ENCODE measurements at places on chromosomes 16 and 17. TPM values are rescaled to one million over a fixed set of nuclear protein-coding genes. Genes with fewer than 3 reads are reported as not detected.

DNA sequence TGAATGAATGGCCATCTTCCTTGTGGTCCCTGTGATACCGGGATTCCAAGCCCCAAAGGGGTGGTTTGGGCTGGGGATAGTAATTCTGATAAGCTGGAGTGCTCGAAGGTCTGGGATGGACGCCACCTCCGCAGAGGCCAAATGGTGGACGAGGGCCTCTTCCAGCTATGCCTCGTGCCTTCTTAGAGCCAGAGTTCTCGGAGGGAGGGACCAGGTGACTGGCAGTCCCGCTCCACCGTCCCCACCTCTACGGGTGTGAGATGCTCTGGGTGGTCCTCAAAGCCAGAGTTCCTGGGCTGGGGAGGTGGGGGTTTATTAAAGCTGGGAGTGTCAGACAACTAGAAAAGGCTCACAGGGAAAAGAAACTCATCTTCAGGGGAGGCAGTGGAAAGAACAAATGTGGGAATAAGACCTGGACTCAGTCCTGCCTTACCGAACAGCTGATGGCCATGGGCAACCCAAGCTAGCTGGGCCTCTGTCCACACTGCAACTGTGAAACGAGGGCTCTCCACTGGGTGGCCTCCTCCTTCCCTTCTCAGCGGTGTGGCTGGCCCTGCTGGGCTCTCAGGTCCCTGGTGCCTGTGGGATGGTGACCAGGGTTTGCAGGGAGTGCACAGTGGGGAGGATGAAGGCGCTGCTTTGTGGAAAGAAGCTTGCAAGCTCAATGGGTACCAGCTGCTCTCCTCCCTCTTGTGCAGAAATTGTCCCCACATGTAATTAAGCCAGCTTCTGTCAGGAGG lies 75.2 kb downstream of the N4BP1 start:
- DNase-seq, result no peak
- no peaks in the 10 kb centered on the region for H3K27me3 ChIP-seq
- no peak overlapping the region for H3K4me3 ChIP-seq
- no peaks in the 10 kb centered on the region for H3K36me3 ChIP-seq
- peak overlapping the region; percentile 94 for H3K27ac ChIP-seq
- H3K4me1 ChIP-seq, result peaks cover 26% of the 10 kb centered on the region

- H3K4me1 ChIP-seq, result no peaks in the 10 kb centered on the region
- no peak overlapping the region for H3K4me3 ChIP-seq
- no peaks in the 10 kb centered on the region for H3K36me3 ChIP-seq
- H3K27me3 ChIP-seq, result no peaks in the 10 kb centered on the region
- no peak for DNase-seq
Measured at GRCh38 chr17:72457712-72458111, 336.9 kb downstream of the SOX9 start.

DNA sequence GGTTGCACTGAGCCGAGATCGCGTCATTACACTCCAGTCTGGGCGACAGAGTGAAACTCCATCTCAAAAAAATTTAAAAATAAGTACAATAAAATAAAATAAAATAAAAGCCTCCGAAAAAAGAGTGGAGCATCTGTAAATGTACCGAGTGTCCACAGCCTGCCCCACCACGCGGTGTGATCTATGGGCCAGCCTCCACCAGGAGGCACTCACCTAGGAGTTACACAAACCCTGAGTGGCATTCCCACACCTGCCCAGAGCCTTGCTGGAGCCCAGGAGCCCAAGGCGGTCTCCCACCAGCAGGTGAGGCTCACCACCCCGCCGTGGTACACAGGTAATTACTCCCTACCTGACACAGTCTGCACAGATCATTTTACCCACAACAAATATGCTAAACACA lies 183.2 kb downstream of the ZNF423 start:
- no peaks in the 10 kb centered on the region for H3K27me3 ChIP-seq
- H3K4me3 ChIP-seq, result no peak overlapping the region
- DNase-seq, result no peak
- H3K36me3 ChIP-seq, result no peaks in the 10 kb centered on the region
- H3K27ac ChIP-seq, result no peak overlapping the region

DNA sequence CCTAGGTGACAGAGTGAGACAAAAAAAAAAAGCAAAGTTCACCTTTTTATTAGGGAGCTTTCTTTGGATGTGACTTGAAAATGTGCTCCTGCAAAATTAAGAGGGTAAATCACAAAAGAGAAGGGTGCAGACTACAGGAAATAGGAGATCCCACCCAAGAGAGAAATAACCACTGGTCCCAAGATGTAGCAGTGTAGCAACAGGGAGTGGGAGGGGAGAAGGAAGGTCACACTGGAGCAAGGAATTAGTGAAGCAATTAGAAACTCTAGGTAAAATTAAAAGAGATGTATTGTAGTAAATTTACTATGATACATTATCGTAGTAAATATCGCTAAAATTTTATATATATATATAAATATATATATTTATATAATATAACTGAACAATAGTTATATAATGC lies 12.3 kb upstream of the SPN start:
- no peaks in the 10 kb centered on the region for H3K36me3 ChIP-seq
- no peak overlapping the region for H3K4me3 ChIP-seq
- no peak for DNase-seq
- no peaks in the 10 kb centered on the region for H3K27me3 ChIP-seq
- no peaks in the 10 kb centered on the region for H3K4me1 ChIP-seq

DNA sequence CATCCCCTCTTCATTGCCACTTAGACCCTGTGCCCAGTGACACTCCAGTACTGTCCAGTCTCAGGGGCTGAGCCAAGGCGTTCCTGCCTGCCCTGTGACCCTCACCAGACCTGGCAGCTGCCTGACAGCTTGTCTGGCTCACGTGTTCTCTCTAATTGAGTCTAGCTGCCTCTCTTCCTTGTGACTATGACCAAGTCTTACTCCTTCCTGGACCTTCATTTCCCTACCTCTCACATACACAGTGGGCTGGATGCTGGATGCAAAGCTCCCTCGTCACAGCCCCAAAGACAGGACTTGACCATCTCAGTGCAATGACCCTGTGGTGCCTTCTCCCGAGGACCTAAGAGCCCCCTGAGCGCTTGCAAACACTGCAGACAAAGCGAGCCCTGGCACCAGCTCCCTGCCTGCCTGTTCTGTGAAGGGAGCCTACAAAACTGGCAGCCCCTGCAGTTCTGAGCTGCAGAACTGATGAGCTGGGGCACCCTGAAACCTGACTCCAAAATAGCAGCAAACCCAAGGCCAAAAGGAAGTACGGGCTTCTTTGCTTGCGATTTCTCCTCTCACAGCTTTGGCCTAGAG lies 1.7 kb downstream of the DEXI start:
- peaks cover 19% of the 10 kb centered on the region for H3K4me1 ChIP-seq
- H3K4me3 ChIP-seq, result peak overlapping the region; percentile 73
- no peaks in the 10 kb centered on the region for H3K36me3 ChIP-seq
- no peak for DNase-seq
- H3K27me3 ChIP-seq, result no peaks in the 10 kb centered on the region
- peak overlapping the region; percentile 84 for H3K27ac ChIP-seq

The TBC1D28 gene
- not detected for total RNA-seq

DNA sequence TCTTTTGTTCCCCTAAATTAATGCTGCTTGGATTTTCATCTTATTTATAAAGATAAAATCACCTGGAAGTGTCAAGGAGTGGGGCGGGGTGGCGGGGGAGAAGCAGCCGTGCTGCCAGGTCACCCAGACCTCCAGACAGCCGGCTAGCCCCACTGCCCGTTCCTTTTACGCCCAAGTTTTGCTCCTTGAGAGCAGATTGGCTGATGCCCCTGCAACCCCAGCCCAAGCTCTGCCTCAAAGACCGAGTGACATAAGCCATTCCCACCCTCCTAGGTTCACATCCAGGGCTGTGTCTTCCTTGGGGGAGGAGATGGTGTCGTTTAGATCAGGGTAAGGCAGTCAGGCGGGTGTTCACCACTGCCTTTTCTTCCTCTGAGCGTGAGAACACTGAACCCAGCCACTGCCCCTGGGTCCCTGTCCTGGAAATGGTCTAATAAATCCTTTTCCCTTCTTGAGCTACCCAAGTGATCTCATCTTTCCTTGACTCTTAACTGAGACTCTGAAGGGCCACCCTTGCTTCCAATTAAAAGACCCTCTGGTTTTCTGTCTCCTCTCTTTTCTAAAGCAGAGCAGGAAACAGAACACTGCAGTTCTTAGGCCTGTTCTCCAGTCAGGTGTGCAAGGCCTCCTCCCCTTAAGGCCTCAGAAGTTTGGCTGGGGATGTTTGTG lies 5.7 kb downstream of the PDF start:
- no peaks in the 10 kb centered on the region for H3K27me3 ChIP-seq
- no peak overlapping the region for H3K4me3 ChIP-seq
- H3K4me1 ChIP-seq, result peaks cover 12% of the 10 kb centered on the region
- H3K27ac ChIP-seq, result no peak overlapping the region
- DNase-seq, result no peak

GRCh38 chr16:12390074-12390605 lies 413.5 kb downstream of the CPPED1 start:
- no peak for DNase-seq

- no peak for DNase-seq
- peak overlapping the region; percentile 89 for H3K27ac ChIP-seq
- H3K36me3 ChIP-seq, result no peaks in the 10 kb centered on the region
- H3K4me1 ChIP-seq, result no peaks in the 10 kb centered on the region
- H3K4me3 ChIP-seq, result no peak overlapping the region
Measured at GRCh38 chr17:41523787-41524186, 4.3 kb downstream of the KRT19 start.

The ZP2 gene
- total RNA-seq, result not detected

DNA sequence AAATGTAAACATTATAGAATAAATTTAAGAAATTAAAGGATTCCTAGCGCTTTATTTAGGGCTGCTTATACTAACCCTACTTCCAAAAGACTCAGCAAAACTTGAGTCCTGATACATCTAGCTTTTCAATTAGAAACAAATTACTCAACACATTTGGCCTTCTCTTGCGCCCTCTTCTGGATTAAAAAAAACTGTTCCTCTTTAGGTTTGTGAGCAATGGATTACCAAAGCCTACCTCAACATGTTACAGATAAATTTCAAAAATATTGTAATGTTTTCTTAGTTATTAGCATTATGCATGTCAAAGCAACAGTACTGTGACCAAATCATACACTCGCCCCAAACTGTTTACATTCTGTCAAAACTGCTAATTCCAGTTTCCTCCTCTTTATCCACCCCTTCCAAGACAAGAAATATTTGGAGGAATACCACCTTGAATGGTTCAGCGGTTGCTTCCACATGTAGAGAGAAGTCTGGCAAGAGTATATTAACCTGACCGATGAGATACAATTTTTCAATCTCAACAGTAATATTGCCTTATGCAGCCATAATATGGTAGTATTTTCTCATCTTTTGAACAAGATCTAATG lies 2.7 kb downstream of the NUFIP2 start:
- H3K27me3 ChIP-seq, result no peaks in the 10 kb centered on the region
- peaks cover 4% of the 10 kb centered on the region for H3K4me1 ChIP-seq
- peak overlapping the region; percentile 99 for H3K27ac ChIP-seq

GRCh38 chr17:47956791-47957590 lies 692 bp downstream of the PRR15L start:
- no peak for DNase-seq
- H3K4me3 ChIP-seq, result peak overlapping the region; percentile 64
- H3K4me1 ChIP-seq, result no peaks in the 10 kb centered on the region
- no peaks in the 10 kb centered on the region for H3K27me3 ChIP-seq
- no peaks in the 10 kb centered on the region for H3K36me3 ChIP-seq

The BEAN1 gene
- total RNA-seq, result 3.5 TPM

DNA sequence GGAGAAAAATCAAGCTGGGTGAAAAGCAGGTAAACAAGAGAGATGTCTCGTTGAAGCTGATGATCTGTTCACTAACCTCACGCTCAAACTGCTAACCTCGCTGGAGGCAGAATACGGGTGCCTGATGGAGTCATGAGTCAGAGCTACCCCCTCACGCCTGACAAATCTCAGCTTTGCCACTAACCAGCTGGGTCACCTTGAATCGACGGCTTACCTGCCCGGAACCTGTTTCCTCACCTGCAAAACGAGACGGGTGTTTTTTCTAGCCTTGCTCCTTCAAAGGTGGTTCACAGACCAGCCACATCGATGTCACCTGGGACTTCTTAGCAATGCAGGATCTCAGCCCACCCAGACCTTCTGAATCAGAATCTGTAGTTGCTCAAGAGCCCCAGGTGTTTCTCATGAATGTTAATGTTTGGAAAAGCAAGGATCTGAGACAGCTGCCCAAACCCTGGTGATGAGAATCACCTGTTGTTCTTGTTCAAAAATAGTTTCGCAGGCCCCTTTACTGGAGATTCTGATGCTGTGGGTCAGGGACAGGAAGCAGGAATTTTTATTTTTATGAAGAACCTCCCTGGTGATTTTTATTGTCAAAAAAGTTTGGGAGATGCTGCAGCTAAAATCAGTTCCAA lies 56.9 kb downstream of the MARCHF10 start:
- no peak for DNase-seq
- no peaks in the 10 kb centered on the region for H3K27me3 ChIP-seq
- no peaks in the 10 kb centered on the region for H3K4me1 ChIP-seq
- H3K4me3 ChIP-seq, result no peak overlapping the region

- no peaks in the 10 kb centered on the region for H3K4me1 ChIP-seq
- H3K27ac ChIP-seq, result no peak overlapping the region
- DNase-seq, result no peak
- no peaks in the 10 kb centered on the region for H3K36me3 ChIP-seq
- no peaks in the 10 kb centered on the region for H3K27me3 ChIP-seq
Measured at GRCh38 chr17:65297916-65298315, 160.7 kb downstream of the RGS9 start.

DNA sequence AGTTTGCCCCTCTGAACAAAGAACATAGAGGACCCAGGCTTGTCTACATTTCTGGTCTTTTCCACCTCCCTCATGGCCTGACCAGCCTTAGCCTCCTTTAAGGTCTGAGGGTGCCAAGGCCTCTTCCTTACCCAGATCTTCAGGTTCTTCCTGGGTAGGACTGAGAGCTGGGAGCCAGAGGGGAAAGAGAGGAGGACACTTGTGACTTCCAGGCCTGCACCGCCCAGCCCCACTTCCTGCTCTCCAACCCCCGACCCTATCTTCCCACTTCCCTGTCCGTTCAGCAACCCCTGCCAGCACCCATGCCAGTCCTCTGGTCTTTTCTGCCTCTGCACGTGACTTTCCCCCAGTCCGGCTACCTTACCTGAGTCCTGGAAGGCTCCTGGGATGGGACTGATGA lies 534 bp downstream of the PRSS36 start:
- peak overlapping the region; percentile 15 for H3K4me3 ChIP-seq
- no peaks in the 10 kb centered on the region for H3K4me1 ChIP-seq
- no peaks in the 10 kb centered on the region for H3K27me3 ChIP-seq
- H3K36me3 ChIP-seq, result no peaks in the 10 kb centered on the region
- no peak for DNase-seq

DNA sequence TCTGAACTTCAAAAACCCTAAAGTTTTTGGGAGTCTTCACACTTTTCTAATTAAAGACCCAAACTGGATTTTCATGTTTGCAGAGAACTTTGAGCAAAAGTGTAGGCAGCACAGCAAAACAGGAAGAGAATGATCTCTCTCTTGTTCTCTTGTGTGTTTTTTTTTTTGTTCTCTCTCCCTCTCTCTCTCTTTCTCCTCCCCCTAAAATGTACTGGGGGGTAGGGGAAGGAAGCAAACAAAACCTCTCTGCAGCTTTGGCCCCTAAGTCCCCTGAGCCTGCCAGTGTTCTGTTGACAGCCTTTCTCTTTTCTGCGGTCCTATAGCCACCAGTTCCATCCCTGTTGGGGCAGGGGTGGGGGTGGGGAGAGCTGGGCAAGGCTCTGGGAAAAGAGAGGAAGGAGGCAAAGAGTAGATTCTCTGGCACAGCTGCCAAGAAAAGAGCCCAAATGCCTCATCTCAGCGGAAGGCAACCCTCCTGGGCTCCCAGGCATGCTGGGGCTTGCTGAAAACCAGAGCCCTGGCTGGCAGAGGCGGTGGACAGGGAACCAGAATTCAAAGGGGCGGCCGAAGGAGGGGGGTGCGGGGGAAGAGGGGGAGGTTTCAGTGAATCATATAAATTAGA lies 295.3 kb downstream of the SOX9 start:
- no peaks in the 10 kb centered on the region for H3K27me3 ChIP-seq
- H3K36me3 ChIP-seq, result no peaks in the 10 kb centered on the region
- no peak overlapping the region for H3K4me3 ChIP-seq
- no peak for DNase-seq
- no peaks in the 10 kb centered on the region for H3K4me1 ChIP-seq
- peak overlapping the region; percentile 63 for H3K27ac ChIP-seq

The KCNJ2 gene
- 2.4 TPM for total RNA-seq

The GINS2 gene
- total RNA-seq, result 1.1 TPM

Data from breast epithelium (tissue), 4 donors.